ENCODE measurements at places on chromosomes 12 and 14.

DNA sequence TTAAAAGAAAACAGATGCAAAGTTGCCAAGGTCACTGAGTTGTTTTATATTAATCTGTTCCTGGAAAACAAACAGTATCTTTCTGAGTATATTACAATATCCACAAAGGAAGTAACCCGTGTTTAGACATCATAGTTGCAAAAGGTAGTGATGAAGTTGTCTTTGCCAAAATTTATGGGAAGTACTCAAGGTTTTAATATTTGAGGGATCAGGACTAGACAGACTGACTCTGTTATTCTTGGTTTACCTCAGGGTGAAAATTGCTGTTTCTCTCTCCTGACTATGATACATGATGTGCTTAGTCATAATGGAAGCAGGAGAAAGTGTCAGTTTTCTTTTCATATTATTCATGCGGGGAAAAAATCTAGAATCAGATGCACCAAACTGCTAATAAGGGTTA is 28.3 kb downstream of the TMEM233 start:
- DNase-seq: no peak

DNA sequence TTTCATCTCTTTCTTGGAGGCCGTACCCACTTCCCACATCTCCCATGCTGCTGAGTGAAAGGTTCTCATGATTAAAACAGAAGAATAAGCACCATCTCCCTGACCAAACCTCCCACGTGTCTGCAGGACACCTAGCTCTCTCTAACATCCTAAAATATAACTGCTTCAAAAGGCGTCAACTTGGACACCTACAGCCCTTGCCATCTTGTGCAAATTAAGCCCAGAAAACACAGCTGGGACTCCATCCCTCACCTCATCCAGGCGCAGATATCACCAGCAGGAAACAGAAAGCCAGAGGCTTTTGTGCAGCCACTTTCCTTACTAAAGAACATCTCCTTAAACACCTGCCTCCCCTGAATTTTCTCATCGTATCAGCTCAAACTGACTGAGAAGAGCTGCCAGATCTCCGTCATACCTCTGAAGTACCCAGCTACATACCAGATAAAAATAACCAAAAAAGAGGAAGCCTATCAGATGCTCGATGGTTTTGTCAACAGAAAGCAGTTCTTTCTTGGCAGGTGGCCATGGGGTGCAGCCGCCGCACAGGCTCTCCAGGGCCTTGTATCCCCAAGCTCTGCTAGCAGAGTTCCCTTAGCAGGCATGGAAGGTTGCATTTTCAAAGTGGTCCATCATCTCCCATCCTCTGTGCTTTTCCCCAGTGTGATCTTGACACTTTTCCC is 28.8 kb downstream of the MAP3K9 start:
- DNase-seq: no peak

- no peak for DNase-seq
These were observed 6.8 kb upstream of the LRRC9 start for GRCh38 chr14:59913187-59913586.

DNA sequence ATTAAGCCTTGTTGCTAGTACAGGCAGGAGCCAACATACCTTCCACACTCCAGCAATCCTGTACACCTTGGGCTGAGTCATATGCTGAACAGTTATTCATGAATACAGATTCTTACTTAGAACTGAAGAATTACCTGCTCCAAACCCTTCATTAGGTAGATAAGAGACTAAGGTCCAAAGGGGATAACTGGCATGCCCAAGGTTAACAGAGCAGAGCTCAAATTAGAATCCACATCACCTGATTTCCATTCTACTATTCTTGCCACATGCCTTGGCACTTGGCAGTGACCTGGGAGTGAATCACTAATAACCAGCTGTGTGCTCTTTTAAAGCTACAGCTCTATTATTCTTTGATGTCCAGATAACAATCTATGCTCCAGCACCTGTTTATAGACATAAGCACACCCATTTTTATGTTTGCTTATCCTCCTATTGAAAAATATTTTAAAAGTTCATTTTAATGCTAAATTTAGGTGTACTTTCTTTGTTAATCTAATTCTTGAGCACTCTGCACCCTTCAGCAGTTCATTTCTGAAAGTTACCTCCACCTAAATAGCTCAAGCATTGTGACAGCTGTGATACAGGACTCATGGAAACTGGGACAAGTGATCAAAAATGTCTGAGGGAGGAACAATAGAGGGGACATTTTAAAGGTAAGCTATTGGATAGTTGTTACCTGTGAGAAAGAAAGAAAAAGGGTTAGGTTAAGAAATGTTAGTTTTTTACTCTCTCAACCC is 19.4 kb downstream of the LPCAT3 start:
- DNase-seq: no peak

- DNase-seq: no peak
These were observed 40.0 kb downstream of the PTPN11 start for GRCh38 chr12:112458751-112459150.

DNA sequence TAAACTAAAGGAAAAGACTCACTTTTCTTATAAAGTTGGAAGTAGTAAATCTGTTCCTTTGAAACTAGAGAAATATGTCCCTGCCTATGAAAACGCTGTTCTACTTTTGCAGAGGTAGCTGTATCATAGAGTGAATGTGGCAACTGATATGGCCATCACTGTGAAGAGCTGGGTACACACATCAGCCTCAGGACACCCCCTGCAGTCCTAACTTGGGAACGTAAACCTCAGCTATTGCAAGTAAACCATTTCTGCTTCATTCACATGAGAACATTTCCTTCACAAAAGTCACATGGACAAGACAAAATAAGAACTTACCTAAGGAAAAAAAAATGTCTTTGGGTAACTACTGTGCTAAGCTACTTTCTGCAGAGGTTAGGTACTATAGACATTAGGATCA is 233.3 kb upstream of the PPFIA2 start:
- DNase-seq: no peak

GRCh38 chr12:25278269-25278668 is 27.5 kb upstream of the KRAS start:
- DNase-seq: no peak

GRCh38 chr12:28998662-28999120 is 150.4 kb upstream of the FAR2 start:
- no peak for DNase-seq

GRCh38 chr12:70971001-70971794 is 50.7 kb upstream of the PTPRR start:
- DNase-seq: no peak

GRCh38 chr14:21075719-21076437 is 5.8 kb downstream of the ARHGEF40 start:
- no peak for DNase-seq

GRCh38 chr12:56152756-56153677 is 630 bp downstream of the MYL6B start:
- DNase-seq: no peak

DNA sequence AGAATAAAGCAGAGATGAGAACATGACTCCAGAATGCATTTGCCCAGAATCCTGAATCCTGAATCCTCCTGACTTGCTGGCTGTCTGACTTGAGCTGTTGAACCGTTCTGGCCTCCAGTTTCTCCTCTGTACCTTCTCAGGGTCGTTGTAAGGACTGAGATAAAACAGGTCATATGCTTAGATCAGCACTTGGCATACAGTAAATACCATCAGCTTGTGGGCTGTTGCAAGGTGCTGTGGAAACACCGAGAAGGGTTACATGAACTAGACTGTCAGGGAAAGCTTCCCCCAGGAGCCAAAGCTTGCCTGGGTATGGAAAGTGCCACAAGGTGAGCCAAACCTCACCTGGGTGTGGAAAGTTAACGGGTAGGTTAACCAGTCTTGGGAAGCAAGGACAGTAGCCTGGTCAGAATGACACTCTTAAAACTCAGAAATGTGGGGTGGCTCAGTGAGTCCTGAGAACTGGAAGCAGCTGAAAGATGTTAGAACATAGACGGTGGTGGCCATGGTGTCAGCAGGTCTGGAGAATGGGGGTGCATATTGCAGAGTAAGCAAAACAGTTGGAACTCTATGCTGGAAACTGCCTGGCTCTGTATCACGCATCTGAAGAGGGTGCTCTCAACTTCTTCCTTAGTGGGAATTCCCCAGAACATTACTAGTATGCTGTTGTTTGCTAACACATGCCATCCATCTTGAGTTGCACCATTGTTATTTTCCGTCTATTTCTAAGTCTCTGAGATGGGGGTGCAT is 105.3 kb upstream of the DYRK2 start:
- DNase-seq: no peak

DNA sequence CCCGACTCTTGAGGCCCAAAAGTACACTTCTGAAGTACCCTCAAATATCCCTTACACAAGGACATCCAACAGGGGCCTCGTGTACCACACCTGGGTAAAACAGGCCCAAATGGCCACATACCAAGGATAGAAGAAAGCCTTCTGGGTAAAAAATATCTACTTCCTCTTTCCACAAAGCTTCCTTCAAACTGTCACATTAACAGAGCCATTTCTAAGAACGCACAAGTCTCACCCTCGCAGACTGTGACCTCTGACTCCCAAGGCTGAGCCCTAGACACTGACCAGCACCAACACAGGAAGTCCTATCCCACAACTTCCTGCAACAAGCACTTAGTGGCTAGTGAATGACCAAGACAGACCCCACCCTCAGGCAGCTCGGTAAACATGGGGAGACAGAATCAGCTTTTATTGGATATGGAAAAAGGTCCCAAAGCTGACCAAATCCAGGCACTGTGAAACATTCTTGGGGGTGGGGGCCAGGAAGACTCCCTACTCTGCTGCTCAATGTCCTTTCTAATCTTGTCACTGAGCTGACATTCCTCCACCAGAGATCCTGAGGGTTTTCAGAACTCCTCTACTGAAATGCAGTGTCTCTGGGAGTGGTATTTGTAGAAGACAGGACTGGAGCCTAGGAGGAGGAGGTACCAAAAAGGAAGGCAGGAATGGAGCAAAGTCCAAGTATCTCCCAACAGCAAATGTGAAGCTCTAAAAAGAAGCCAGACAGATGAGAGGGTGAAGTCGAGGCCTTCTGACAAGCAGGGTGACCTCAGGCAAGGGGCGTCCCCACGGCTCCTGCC is 15.9 kb downstream of the KCTD10 start:
- no peak for DNase-seq

DNA sequence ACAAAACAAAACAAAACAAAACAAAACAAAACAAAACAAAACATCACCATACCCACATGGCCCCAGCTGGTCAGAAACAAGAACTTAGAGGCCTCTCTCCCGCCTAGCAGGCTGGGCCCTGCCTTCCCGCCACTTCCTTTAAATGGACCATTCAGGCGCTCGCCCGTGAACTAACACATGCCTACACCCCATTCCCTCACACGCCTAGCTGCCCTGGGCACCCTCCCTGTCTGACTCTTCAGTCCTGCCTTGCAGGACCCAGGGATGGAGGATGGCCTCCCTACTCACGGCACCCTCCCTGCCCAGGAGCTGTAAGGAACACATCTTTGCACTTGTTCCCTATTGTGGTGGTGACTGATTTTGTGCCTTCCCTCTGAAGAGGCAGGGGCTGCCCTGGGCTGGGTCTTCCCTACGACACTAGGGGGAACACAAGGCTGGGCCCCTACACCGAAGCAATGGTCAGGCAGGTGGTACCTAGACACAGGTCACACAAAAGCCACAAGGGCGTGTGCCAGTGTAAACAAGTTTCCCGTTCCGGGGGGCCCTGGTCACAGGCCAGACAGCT is 21.5 kb downstream of the P2RX2 start:
- DNase-seq: no peak

GRCh38 chr12:100199023-100199346 is 1.6 kb upstream of the ACTR6 start:
- no peak for DNase-seq

- DNase-seq: no peak
These were observed 27.3 kb downstream of the RERG start for GRCh38 chr12:15193946-15194345.

DNA sequence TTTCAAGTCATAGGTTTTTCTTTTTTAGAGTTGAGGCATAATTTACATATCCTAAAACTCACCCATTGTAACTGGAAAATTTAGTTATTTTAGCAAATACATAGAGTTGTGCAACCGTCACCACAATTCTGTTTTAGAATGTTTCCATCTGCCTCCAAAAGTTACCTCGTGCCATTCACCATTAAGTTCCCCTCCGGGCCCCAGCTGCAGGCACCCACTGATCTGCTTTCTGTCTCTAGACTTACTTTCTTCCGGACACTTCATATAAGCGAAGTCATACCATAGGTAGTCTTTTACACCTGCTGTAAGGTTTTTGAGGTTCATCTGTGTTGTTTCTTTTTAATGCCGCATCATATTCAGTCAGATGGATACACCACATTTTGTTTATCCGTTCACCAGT is 28.7 kb downstream of the PPP2R5C start:
- DNase-seq: no peak

DNA sequence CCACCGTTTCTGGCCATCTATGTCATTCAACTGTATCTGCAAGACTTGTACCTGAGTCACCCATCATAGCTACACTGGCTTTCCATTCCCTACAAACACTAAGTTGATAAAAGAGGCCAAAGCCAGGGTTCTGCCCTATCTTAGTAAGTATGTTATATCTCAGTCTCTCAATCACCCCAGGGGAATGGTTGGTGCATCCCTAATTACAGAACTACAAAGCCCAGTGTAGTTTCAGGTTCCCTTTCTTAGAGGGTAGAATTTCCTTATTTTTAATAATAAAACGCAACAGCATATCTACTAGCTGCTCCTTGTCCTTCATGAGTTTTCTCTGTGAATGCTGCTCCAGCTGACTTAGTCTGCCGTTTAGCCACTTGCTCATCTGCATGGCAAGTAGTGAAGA is 57.6 kb downstream of the ST8SIA1 start:
- DNase-seq: no peak

- no peak for DNase-seq
These were observed 15.8 kb downstream of the VDR start for GRCh38 chr12:47889040-47889439.

DNA sequence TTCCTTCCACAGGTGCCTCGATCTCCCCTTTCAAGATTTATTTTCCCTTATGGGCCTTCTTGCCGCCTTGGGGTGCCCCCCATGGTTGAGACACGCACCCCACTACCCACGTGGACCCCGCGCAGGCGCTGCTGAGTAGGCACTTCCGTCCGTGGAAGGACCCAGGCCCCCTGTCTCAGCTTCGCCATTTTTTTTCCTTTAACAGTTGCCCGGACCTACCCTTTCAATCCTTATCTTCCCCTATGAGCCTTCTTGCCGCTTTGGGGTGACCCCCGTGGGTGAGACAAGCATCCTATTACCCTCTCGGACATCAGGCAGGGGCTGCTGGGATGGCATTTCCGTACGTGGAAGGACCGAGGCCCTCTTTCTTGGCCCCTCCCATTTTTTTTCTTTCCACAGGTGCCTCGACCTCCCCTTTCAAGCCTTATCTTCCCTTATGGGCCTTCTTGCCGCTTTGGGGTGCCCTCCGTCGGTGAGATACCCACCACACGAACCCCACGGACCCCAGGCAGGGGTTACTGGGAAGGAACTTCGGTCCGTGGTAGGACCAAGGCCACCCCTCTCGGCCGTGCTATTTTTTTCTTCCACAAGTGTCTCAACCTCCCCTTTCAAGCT is 268.2 kb downstream of the ALG10 start:
- DNase-seq: no peak

Measured in stimulated activated CD4-positive, alpha-beta T cell treated with anti-CD3 and anti-CD28 coated beads, Interleukin-1b, Interleukin-23, amount 100 ng/mL, for 24 hours (primary cell).